Aorta (tissue), 5 donors: ENCODE measurements at places on chromosomes 1 and 21. TPM values are rescaled to one million over a fixed set of nuclear protein-coding genes. Genes with fewer than 3 reads are reported as not detected.

DCDC2B gene
- not detected for total RNA-seq

ADORA1 gene
- 0.71 TPM for total RNA-seq

GRCh38 chr1:11558276-11558675 is 79.3 kb downstream of the DISP3 start:
- no peak for DNase-seq

GRCh38 chr1:94522304-94522703 is 19.3 kb downstream of the F3 start:
- no peak for DNase-seq

GRCh38 chr21:37430184-37430821 is 63.7 kb downstream of the DYRK1A start:
- DNase-seq = no peak
